ENCODE measurements at places on chromosomes 4 and X. TPM values are rescaled to one million over a fixed set of nuclear protein-coding genes. Genes with fewer than 3 reads are reported as not detected.

STAP1 gene
- 8.1 TPM for total RNA-seq

- DNase-seq: no peak
Measured at GRCh38 chr4:146638786-146639505, at the start of gene POU4F2. TSS of gene POU4F2 (plus strand) at chr4:146638893. CDS start at chr4:146639141, 248 bp downstream.

DNA sequence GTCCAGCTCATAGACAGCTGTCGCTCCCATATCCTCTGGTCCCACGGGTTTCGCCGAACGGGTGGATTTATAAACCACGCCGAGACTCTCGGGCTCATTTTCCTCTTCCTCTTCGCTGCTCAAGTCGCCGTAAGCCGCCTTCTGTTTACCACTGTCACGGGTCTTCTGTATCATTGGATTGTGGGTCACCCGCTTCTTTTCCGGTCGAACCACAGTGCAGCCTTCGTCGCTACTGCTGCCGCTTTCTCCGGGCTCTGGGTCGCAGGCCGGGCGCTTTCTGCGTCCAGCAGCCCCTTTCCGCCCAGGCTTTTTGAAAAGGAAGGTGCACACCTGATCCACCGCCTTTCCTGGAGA lies 311 bp downstream of the RNF113A start:
- no peak for DNase-seq

DNA sequence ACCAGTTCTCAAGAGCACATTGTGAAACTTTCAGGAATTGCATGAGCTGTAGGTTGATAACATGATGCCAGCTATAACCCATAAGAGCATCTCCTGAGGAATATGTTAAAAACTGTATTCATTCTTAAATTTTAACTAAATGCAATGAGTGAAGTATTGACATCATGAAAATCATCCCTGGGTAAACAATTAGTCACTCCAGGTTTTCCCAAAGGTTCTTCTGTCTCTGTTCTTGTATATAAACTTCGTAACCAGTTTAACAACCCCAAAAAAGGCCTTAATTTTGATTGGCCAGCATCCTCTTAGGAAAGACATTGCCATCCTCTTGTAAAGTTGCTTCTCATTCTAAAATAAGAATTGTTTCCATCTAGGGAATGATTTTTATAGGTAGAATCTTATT lies 80.4 kb downstream of the TET2 start:
- no peak for DNase-seq

DNA sequence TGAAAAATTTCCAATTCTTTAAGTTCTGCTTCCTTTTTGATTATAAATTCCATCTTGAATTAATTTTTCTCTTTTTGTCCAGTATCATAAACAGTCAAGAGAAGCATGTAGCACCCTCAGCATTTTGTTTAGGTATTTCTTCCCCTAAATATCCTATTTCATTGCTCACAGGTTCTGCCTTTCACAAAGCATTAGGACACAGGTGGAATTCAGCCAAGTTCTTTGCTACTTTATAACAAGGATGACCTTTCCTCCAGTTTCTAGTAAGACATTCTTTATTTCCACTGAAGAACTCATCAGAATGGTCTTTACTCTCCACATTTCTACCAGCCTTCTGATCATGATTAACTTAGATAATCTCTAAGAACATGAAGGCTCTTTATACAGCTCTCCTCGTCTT lies 7.4 kb downstream of the SLC9B1 start:
- DNase-seq: no peak
